CD4-positive, alpha-beta T cell treated with Interleukin-2 at 100 ng/mL for 4 hours (primary cell): ENCODE measurements at places on chromosomes 6 and 20.

- no peak for DNase-seq
Observed at GRCh38 chr6:115120391-115120790, 777.6 kb upstream of the HS3ST5 start.

DNA sequence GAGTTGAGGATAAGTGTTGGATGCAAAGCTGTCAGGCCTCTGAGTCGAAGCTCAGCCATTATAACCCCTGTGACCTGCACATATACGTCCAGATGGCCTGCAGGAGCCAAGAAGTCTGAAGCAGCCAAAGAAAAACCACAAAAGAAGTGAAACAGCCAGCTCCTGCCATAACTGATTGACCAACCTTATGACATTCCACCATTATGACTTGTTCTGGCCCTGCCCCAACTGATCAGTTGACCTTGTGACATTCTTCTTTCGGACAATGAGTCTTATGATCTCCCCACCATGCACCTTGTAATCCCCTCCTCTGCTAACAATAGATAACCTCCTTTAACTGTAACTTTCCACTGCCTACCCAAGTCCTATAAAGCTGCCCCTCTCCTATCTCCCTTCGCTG, 133.7 kb upstream of the AGPAT4 start:
- no peak for DNase-seq

DNA sequence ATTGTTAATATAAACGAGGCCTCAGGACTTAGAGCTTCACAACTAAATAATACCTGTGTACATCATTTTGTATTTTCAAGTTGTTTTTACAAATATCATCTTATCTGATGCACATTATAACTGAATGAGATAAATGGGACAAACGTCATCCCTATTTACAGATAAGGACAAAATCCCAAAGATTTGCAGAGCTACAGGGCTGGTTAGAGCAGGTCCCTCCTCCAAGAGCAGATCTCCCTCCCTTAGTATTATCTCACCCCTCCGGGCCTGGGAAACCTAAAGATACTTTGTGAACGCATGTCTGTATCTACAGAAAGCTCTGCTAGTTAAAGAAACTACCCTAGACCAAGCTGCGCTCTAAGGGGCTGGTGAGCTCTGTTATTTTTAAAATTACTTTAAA, 130.4 kb upstream of the PROKR2 start:
- DNase-seq, result no peak

DNA sequence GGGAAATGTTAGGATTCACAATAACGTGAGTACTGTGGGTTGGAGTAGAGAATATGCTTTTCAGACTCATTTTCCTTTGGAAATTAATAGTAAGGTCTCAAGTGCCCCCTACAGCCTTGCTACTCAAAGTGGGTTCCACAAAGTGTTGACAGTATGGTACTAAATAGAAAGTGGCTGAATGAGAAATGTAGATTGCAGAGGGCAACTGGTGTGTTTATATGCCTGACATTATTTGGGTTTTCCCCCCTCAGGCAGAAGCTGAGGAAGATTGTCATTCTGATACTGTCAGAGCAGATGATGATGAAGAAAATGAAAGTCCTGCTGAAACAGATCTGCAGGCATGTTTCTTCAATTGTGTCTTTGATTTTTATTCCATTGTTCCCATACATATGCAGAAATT, 5.6 kb downstream of the FBXO9 start:
- DNase-seq, result no peak

DNA sequence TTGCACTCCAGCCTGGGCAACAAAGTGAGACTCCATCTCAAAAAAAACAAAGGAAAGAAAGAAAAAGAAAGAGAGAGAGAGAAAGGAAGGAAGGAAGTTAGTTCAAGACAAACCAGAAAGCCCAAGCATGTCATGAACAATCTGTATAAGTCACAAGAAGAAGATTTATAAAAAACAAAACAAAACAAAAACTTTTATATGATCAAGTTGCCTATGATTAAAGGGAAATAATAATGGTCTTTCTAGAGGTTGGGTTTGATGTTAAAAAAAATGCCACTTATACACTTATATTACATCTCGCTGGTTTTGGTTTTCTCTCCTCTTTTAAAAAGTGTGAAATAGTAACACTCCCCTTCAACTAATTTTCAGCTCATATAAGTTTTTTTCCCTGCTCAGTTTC, 146.2 kb upstream of the CARMIL1 start:
- DNase-seq, result no peak

- no peak for DNase-seq
Observed at GRCh38 chr20:21622097-21622857, 83.2 kb upstream of the PAX1 start.

- DNase-seq, result no peak
Observed at GRCh38 chr20:12395760-12396159, 478.1 kb downstream of the BTBD3 start.

DNA sequence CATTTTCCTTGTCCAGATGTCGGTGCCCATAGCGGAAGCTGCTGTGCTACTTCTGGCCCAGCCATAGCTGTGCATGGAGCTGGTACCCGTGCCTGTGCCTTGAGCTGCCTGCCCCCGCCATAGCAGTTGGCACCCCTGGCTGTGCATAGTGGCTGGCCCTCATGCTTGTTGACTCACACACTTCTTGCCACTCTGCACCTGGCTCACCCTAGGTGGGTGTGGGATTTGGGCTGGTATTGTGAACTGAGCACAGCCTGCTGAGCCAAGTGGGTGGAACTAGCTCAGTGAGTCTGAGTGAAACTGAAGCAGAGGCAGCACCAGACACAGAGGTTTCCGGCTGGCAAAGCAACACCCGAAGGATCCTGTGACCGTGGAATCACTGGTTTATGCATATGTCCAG, 689.5 kb upstream of the EYS start:
- no peak for DNase-seq

- no peak for DNase-seq
Observed at GRCh38 chr20:50708845-50709635, 17.7 kb upstream of the RIPOR3 start.

GRCh38 chr6:43283514-43283901, 14.6 kb upstream of the SLC22A7 start:
- DNase-seq, result no peak
